ENCODE measurements at places on chromosomes 11 and 22. TPM values are rescaled to one million over a fixed set of nuclear protein-coding genes. Genes with fewer than 3 reads are reported as not detected.

GRCh38 chr22:29907753-29908515 lies 25.0 kb downstream of the MTMR3 start:
- no peak for DNase-seq

GRCh38 chr11:115276191-115276590 lies 228.0 kb downstream of the CADM1 start:
- DNase-seq = no peak

Gene LARGE2
- total RNA-seq = 39.4 TPM

DNA sequence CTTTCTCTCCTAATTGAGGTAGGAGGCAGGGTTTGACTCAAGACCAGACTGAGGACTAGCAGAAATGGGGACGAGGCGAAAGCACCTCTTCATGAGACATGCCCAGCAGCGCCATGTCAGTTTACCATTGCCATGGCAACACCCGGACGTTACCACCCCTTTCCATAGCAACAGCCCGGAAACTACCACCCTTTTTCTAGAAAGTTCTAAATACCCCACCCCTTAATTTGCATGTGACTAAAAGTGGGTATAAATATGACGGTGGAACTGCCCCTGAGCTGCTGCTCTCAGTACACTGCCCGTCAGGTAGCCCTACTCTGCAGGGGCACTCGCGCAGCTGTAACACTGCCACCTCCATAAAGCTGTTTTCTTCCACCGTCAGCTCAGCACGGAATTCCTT lies 5.9 kb upstream of the RAC2 start:
- no peak for DNase-seq

GRCh38 chr11:109371444-109372176 lies 50.4 kb upstream of the C11orf87 start:
- no peak for DNase-seq

DNA sequence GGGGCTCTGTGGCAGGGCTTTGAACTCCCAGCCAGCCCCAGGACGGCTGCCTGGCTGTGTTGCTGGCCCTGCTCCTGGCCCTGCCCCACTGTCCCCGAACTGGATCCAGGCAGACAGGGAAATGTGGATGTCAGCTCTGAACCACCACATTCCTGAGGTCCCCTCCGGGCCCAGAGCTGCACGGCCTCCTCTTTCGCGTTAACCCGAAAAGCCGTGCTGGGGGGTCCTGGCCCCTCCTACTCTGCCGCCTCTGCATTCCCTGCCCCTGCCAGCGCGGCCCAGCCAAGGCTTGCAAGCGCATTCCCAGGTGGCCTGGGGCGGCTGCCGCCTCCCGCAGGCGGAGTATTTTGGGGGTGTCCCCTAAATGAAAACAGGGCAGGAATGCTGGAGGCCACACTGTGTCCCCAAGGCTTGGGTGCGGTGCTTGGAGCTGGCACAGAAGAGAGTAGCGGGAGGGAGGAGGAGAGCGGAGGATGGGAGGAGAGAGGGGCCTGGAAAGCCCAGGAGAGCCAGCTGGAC lies 5.4 kb downstream of the LINC01488 start:
- DNase-seq = no peak

All from progenitor cell of endocrine pancreas (in vitro differentiated cells).